ENCODE measurements at places on chromosomes 11 and 22. TPM values are rescaled to one million over a fixed set of nuclear protein-coding genes. Genes with fewer than 3 reads are reported as not detected.
A peak's percentile ranks its signal among the peaks of the same experiment; 100 is the strongest.

DNA sequence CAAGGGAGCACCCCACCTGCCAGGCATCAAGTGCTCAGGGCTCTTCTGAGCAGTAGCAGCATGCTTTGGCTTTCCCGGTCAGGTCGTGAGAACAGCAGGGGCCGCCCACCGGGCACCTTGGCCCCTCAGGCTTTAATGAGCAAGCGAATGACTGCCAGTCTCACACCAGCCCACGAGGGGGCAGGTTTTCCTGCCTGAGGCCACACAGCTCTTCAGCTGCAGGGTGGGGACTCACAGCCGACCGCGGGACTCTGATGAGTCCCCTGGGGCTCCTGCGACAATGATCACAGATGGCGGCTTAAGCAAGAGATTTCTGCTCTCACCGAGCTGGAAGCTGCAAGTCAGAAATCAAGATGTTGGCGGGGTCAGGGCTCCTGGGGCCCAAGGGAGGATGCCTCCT, 14.3 kb upstream of the FGF19 start:
- no peak for DNase-seq

GRCh38 chr11:119374632-119375336, 6.7 kb downstream of the USP2 start:
- no peak for DNase-seq

SCGB1D2 gene
- total RNA-seq, result not detected

- no peak for DNase-seq
These were observed 168.1 kb downstream of the ADAMTS15 start for GRCh38 chr11:130616573-130616972.

DNA sequence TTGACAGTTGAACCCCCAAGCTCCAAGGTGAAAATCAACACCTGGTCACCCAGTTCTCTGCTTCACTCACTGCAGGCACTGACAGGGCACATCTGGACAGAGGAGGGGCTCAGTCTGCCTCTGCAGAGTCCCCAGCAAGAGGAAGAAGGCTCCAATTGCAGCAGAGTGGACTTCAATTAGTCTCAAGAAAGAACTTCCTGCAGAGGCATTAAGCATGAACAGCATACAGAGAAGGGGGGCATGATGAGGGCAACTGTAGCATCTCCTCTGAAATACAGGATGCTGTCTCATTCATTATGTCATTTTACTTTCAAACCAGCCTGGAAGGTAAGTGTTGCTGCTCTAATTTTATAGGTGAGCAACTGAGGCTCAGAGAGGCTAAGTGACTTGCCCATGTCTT, 11.1 kb downstream of the GDPD5 start:
- no peak for DNase-seq

GRCh38 chr11:72685560-72686480, 11.6 kb upstream of the PDE2A start:
- DNase-seq, result peak; percentile 69

DNA sequence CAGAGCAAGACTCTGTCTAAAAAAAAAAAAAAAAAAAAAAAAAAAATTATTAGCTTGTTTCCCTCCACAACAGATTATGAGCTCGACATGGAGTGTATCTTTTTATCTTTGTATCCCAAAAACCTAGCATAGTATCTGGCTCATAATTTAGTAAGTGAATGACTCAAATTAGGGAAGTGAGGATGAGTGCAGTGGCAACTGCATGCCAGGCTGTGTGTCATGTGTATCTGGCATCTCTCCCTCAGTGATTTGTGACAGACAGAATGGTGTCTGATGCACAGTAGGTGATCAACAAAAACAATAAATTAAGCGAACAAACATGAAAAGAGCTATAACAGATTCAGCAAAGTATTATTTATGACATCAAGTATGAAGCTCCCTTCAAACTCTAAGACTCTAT, 7.2 kb downstream of the STK33 start:
- no peak for DNase-seq

DNA sequence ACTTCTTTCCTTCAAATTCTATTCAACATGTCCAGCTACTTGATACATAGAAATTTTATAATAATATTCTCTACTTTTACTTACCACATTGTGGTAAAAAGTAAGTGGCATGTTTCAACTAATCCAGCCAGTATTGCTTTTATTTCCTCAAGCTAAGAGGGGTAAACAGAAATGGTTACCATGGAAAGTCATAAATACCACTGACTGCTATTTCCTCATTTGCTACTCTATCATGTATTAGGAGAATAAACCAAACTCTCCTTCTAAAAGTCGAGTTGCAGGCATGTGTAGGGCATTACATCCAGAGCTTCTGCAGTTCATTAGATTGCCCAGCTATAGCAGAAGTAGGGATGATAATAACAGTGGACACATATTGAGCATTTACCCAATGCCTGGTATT, 208.4 kb downstream of the MAML2 start:
- DNase-seq, result no peak

RTCB gene
- total RNA-seq, result 42.9 TPM

DEUP1 gene
- total RNA-seq, result not detected

CRYBB2 gene
- total RNA-seq, result not detected

- peak; percentile 44 for DNase-seq
These were observed 35.8 kb downstream of the DGCR2 start for GRCh38 chr22:19086417-19086816.

- no peak for DNase-seq
These were observed 7.0 kb upstream of the LYVE1 start for GRCh38 chr11:10575346-10576034.

CYB5R3 gene
- 288 TPM for total RNA-seq

DNA sequence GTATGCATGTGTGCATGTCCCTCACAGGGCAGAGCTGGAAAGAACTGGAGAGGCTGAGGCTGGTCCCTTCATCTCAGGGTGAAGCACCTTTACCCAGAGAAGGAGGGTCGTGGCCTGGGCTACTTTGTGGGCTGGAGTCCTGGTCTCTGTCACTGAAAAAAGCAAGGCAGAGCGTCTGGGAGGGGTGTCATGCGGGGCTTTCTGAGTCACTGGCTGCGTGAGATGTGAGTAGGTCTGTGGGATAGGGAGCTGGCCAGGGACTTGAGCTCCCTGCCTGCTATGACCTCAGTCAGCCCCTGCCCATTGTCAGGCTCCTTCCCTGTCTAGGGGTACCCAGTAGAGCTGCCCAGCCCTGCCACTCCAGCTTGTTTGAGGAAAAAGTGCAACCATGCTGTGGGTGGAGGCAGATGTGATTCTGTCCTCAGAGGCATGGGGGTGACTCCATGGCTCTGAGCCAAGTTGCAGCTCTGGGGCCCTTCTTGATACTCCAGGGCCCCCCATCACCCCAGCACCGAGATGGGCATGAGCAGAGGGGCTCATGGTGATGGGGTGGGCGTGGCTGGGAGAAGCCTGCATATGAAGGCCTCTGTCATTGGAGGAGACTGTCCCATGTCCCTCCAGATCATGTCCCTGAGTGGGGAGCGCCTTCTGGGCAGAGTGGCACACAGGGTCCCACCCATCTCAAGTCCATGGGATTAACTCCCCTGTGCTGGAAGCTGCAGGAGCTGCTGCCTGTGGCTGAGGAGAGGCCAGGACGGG, 27.8 kb downstream of the KCNQ1 start:
- DNase-seq, result no peak

OR5J2 gene
- not detected for total RNA-seq

DNA sequence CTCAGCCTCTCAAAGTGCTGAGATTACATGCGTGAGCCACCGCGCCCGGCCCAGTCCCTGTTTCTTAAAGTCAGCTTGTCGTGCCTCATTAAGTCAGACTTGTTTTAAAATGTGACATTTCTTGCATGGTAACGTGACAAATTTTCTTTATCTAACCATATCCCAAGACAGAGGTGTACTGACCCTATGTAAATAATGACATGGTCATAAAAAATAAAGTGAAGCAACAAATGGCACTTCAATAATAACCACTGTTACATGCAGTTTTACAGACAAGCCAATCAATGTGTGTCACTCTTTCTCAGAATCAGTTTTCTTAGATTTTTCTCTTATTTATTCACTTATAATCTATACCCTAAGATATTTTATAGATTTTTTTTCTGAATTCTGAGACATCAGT, 26.5 kb upstream of the SIK2 start:
- DNase-seq, result no peak

MTFP1 gene
- total RNA-seq, result 38.8 TPM

- no peak for DNase-seq
These were observed 60.8 kb downstream of the MYO7A start for GRCh38 chr11:77188633-77189491.

GRCh38 chr11:31424652-31425051, 55.0 kb downstream of the DNAJC24 start:
- no peak for DNase-seq

- DNase-seq, result no peak
These were observed 54.3 kb downstream of the BCL2L13 start for GRCh38 chr22:17692841-17693240.

DNA sequence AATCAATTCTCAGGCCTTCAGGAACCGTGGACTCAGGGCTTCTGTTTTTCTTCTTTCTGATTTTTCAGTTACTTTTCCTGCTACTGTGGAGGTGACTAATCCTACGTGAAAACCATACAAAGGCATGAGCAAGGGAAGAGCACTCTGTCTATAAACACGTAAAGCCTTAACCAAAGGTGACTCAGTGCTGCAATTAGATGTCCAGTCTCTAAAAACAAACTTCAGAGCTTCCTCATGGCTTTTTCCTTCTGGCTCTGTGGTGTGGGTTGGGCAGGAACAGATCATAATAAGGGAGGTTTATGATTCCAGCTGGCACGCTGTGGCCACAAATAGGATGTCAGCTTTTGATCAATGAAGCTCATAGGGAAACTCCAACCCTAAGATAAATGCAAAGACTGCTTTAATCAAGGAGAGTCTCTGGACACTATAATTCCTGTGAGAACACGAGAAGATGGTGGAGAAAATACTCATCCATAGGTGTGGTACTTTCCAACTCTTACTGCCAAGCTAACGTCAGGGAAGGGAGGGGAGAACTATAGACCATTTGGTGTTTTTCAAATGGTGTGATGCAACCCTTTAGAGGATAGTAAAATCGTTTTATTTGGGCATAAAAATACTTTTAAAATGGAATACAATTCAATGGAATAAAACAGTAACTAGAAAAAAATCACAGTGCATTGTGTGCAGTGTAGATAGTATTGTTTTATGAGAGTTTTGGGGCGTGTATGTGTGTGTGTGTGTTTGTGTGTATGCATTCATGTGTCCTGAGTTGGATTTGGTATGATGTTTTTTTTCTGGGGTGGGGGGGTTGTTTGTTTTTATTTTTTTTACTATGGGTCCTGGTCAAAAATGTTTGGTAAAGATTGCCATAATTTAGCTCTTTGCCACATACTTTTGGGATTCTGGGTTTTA, at the start of gene NXPE2:
Gene NXPE2, plus strand, starts transcription at position 403 of the 912 bp plus-strand sequence. Its CDS starts 49 bp downstream, at position 452.
- DNase-seq, result no peak

GPHA2 gene
- total RNA-seq, result not detected

GRCh38 chr11:128802358-128802981, 64.6 kb downstream of the KCNJ1 start:
- no peak for DNase-seq

VSIG2 gene
- total RNA-seq, result 1.1 TPM

DNA sequence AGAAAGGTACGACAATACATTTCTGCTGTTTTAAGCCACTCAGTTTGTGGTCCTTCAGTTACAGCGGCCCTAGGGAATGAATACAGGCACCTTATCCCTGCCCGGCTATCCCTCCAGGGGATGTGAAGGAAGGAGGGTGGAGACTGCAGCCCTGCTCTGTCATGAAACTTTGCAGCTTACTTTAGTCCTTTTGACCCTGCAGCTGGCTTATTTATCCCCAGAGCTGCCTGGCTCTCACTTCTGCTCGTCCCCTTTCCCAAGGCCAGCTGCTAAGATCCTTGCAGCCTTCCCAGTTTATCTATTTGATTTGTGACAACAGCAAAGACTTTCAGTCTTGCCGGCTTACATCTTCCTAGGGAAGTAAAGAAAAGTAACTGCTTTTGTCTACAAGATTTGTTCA, 55.2 kb downstream of the SC5D start:
- DNase-seq, result no peak

DNA sequence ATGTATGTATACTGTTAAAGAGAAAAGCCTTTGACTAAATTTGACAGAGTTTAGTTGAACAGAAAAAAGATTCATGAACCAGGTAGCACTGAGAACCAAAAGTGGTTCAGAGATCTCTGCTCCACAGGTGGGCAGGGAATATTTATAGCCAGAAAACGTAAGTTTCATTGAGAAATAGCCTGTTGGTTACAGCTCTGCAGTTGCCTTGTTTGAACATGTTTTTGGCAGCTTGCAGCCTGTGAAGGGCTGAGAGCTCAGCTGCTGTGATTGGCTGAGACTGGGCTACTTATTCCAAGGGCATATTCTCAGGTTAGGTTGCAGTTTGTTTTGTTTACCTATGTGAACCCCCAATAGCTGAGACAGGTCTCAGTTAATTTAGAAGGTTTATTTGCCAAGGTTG, 13.5 kb upstream of the ZNF74 start:
- no peak for DNase-seq

CNIH2 gene
- total RNA-seq, result not detected

DNA sequence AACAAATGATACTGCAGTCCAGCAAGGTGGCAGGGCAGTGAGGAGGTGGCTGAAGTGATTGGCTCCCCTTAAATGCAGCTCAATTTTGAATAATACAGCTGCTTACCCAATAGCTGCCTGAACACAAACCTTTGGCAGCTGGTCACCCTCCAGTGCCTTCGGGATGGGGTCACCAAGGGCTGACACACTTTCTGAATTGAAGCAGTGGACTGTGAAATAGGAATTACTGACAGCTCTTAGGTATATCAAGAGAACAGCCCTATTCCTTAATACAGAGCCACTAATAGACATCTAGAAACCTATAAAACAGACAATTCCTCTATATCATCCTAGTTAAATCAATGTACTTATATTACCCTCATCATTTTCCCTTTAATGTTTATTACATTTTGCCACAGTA, 474.2 kb upstream of the KIRREL3 start:
- DNase-seq, result no peak

ABCC8 gene
- 4.2 TPM for total RNA-seq

GRCh38 chr11:131712897-131713296, 342.5 kb downstream of the NTM start:
- DNase-seq, result no peak

GRCh38 chr11:764322-765024, 12.8 kb downstream of the GATD1 start:
- DNase-seq, result no peak

CD44 gene
- total RNA-seq, result 37.3 TPM

APOA4 gene
- not detected for total RNA-seq

DTX4 gene
- 1.0 TPM for total RNA-seq

TBX10 gene
- not detected for total RNA-seq

DNA sequence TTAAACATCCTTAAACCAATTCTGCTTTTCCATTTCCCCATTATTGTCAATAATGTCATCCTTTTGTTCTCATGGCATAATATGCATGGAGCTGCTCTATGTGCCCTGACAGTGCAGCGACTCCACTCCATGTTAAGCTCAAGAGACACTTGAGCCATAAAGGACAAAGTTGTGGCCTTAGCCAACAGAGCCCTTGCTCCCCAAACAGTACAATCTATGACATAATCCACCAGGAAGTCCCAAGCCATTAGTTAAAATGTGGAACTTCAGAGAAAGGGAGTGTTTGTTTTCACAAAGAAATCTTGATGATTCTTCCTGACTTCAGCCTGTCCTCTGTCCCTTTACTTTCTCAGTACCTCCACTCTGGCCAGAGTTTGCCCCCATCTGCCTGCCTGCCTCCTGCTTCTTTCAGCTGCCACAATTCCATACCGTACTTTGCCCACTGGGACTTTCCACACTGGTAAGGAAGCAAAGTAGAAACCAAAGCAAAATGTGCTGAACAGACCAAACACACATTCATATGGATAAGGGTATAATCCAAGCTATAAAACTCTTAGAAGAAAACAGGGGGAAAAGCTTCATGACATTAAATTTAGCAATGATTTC, 46.3 kb upstream of the ZC3H12C start:
- no peak for DNase-seq

OR2D2 gene
- not detected for total RNA-seq

GRCh38 chr11:19290356-19290755, 49.6 kb upstream of the E2F8 start:
- DNase-seq, result no peak
